Liver (tissue), 10 donors: ENCODE measurements at places on chromosomes 2 and 18. TPM values are rescaled to one million over a fixed set of nuclear protein-coding genes. Genes with fewer than 3 reads are reported as not detected.

Gene GRB14
- 1.0 TPM for total RNA-seq

GRCh38 chr2:73859721-73860586 is 31.2 kb downstream of the STAMBP start:
- H3K4me3 ChIP-seq = no peak overlapping the region
- peaks cover 61% of the 10 kb centered on the region for H3K36me3 ChIP-seq
- H3K27me3 ChIP-seq = no peaks in the 10 kb centered on the region
- H3K4me1 ChIP-seq = no peaks in the 10 kb centered on the region
- no peak overlapping the region for H3K27ac ChIP-seq

Gene ZFP36L2
- total RNA-seq = 10.3 TPM

GRCh38 chr2:4122726-4123125 is 419.4 kb downstream of the DCDC2C start:
- H3K27ac ChIP-seq = no peak overlapping the region
- DNase-seq = no peak
- no peak overlapping the region for H3K4me3 ChIP-seq
- no peaks in the 10 kb centered on the region for H3K27me3 ChIP-seq
- H3K36me3 ChIP-seq = no peaks in the 10 kb centered on the region

Gene PRADC1
- total RNA-seq = 12.1 TPM

Gene FSIP2
- total RNA-seq = 0.05 TPM
